Activated T-helper 1 cell treated with anti-CD3 and anti-CD28 coated beads, Interleukin-2, amount 50 U/mL, for 16 hours (primary cell): ENCODE measurements at places on chromosomes 6 and 20.

- DNase-seq: no peak
Observed at GRCh38 chr6:21265730-21266044, 327.9 kb upstream of the SOX4 start.

DNA sequence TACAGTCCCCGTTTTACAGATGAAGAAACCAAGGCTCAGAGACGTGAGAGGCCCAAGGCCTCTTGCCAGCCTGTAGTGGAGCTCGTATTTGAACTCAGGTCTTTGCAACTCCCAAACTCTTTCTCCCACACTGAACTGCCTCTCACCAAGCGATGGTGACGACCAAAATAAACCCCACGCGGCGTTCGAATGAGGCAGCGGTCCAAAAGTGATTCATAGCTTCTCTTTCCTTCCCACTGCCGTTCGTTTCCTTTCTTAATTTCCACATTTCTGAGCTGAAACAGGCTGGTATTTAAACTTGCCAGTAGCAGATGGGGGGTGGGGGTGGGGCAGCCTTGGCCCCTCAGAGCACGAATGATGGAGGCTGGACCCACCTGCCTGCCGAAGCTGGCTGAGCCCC is 252.9 kb upstream of the KCNG1 start:
- DNase-seq: no peak

GRCh38 chr6:52909531-52909930 is at the start of gene GSTA3:
Gene GSTA3, minus strand, starts transcription at chr6:52909698. Its CDS starts 3,864 bp downstream, at chr6:52905834.
- no peak for DNase-seq

DNA sequence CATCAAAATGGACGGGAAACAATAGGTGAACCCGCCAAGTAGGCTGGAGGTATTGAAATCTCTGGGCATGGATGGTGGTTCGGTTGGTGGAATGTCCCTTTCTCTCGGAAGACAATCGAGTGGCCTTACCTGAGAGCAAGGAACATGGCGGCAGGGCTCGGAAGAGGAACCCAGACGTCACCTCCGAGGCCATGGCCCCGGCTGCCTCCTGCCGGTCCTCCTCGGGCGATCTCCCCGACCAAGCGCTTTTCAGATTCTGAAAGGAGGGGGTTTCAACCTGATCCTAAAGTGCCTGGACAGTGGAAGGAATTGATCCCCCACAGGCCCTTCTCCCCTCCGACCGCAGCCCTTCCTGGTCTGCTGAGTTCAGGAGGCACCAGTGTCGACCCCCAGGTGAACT is 47.2 kb downstream of the GNAS-AS1 start:
- DNase-seq: no peak

- no peak for DNase-seq
Observed at GRCh38 chr20:36576081-36576445, 2.7 kb downstream of the TGIF2 start.

DNA sequence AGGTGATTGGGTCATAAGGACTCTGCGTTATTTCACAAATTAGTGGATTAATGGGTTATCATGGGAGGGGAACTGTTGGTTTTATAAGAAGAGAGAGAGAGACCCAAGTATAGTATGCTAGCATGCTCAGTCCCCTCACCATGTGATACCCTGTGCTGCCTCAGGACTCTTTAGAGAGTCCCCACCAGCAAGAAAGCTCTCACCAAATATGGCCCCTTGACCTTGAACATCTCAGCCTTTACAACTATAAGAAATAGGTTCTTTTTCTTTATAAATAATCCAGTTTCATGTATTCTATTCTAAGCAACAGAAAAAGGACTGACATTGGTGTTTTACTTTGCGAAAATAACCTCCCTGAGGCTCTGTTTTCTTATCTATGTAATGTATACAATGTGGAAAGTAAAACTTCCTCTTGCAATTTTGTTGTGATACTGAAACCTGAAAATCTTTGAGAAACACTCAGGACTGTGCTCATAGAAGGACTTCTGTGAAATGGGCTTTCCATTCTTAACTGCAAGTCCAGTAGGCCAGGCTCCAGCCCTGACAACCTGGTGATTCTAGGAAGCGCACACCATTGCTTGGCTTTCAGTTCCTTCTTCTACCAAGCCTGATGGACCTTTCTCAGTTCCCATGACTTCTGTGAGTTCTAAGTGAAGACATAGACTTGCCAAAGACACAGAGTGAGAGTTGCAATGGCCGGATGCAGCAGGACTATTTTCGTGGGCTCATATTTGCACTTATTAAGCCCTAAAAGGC is 21.9 kb downstream of the SIRPD start:
- DNase-seq: no peak

- DNase-seq: no peak
Observed at GRCh38 chr6:53811746-53812145, 16.9 kb downstream of the LRRC1 start.

- no peak for DNase-seq
Observed at GRCh38 chr6:31911826-31912585, 10.1 kb upstream of the ZBTB12 start.

- no peak for DNase-seq
Observed at GRCh38 chr20:58783511-58784011, 67.1 kb downstream of the GNAS-AS1 start.

DNA sequence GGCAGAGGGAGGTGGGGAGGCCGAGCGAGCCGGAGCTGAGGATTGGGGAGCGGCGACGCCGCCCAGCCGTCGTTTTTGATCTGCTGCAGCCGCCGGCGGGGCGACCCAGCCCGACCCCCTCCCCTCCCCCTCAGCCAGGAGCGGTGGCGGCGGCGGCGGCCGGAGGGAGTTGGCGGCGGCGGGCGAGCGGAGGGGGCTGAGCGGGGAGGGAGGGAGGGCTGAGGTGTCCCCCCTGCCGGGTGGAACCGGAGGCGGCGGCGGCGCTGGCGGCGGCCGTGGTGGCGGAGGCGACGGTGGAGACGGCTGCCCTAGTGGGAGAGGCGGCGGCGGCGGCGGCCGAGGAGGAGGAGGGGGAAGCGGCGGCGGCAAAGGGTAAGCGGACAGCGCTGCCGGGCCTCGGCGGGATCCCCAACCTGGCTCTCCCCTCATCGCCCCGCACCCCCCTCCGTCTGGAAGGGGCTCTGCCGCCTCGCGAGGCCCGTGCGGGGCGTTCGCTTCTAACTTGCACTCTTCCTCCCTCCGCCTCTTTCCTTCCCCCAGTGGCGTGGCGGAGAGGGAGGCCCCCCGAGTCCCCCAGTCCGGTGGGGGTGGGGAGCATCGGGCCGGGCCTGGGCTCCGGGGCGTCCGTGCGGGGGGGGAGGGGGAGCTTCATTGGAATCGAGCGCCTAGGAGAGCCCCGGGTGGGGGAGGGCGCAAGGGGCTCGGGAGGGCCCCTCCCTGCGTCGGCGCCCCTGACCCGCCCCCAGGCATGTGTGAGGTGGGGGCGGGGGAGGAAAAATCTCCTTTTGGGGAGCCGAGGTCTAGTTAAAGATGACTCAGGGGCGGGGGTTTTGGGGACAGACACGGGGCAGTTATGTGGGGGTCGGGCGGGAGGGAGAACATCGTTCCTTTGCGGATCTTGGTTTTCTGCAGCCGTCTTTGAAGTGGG is at the start of gene TAB2:
Gene TAB2, plus strand, starts transcription at position 69 of the 928 bp plus-strand sequence. CDS start 52,286 bp downstream, outside the sequence.
- DNase-seq: peak; percentile 76

DNA sequence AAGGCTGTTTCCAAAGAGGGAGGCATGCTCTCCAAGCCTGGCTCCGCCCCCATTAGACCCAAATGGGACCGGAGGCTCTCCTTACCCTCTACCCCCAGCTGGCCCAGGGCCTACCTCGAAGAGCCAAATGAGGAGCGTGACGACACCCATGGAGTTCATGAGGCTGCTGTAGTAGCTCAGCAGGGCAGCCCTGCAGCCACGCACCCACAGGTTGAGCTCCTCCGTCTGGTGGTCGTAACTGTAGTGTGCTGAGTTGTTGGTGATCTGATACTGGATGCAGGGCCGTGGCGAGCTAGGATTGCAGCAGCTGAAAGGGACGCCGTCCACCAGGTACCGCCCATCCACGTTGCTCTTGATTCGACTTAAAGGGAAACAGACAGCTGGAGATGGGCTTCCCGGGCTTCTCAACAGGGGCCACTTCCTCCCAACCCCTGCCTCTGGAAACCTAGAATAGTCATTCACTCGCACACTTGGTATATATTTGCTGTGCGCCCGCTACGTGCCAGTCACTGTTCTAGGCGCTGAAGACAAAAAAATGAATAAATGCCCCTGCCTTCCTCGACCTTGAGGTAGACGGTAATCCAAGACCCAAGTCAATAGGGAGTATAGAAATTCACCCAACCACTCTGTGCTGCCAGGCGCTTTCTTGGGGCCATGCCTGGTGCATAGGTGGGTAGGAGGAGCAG is 18.0 kb downstream of the PRPH2 start:
- DNase-seq: no peak
